HS-27A (cell line): ENCODE measurements at places on chromosomes 7 and 10.

GRCh38 chr10:17418249-17418648 lies 36.1 kb downstream of the ST8SIA6 start:
- DNase-seq, result no peak

GRCh38 chr7:55028011-55028410 lies 9.2 kb downstream of the EGFR start:
- DNase-seq, result no peak

GRCh38 chr7:135375908-135376699 lies 133.8 kb downstream of the CNOT4 start:
- DNase-seq, result no peak

DNA sequence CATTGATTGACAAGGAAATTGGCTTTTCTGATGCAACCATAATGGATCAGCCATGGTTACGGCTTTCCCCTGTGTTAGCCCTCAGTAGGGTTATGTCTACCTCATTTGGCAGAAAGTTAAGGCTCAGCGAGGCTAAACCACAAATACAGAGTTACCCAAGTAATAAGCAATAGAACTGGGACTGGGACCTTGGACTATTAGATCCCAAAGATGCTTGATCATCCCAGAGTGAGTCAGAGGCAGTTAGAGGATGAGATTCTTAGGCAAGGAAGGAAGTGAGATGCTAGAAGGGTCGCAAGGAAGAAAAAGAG lies 401.4 kb downstream of the TNS3 start:
- DNase-seq, result no peak

GRCh38 chr10:133141144-133141957 lies 18.7 kb upstream of the KNDC1 start:
- no peak for DNase-seq

DNA sequence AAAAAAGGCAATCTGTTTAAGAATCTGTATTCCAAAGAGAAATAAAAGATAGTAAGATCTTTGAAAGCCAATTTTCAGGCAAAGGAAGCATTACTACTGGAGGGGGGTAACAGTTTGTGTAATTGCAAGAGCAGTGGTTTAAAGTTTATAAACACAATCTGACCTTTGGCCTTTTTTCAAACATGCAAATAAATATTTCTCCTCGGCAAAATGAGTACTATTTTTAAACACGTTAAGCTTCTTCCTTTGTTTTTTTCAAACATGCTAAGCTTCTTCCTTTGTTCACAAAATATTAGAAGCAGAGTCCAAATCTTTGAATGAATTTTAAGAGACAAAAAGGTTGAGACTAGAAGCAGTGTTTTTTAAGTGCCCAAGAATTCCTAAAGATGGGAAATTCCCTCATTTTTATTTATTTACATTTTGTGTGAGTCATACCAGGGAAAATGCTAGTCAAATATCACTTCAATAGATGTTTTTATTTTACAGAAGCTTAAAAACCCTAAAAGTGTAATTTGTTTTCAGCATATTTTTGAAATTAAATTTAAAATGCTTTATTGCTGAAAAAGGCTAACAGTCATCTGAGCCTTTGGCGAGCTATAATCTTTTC lies 229.3 kb downstream of the GPR37 start:
- DNase-seq, result no peak

GRCh38 chr7:82164813-82165212 lies 278.8 kb downstream of the CACNA2D1 start:
- DNase-seq, result peak; percentile 47

DNA sequence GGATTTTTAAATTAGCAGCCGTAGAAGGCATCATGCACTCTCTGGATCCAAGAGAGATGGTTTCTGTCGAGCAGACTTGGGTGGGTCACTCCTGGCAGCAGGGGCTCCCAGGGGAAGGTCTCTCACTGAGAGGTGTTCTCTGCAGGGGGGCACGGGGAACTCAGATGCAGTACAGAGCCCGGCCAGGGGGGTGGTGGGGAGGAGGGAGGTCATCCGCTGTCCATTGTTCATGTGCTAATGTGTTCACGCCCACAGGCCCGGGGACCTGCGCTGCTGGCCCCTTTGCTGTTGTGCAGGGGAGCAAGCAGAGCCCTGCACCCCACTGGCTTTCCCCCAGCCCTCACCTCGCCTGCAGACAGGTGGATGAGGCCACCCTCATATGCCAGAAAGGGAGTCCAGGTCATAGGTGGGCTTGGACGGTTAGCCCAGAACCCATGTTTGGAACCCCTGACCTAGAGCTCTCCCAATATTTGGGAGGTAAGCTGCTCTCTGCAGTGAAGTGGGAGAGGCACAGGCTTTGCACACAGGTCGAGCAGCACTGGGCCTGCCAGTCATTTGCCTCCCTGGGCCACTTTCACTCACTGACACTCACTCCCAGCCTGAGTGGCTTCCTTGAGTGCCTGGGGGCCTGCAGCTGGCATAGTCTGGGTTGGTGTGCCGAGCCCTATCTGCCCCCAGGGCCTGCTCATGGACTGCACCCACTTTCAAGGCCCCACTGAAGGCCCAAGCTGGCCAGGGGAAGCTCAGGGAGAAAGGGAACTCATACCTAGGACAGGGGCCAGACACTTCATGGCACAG lies 12.6 kb upstream of the TBRG4 start:
- DNase-seq, result no peak

DNA sequence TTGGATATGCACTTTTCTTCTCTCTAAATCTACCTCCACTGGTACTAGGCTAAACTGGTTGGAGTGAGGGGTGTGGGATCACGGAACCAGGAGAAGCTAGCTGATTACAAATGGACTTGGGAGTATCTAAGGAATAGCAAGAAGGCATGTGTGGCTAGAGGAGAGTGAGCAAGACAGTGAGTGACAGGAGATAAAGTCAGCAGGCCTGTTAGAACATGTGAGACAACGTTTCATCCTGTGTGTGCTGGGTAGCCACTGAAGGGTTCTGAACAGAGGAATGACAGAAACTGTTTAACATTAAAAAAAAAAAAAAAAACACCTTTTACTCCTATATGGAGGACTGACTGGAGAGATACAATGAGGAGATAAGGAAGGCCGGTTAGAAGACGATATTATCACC lies 51.7 kb downstream of the ZNF438 start:
- DNase-seq, result no peak

- no peak for DNase-seq
Measured at GRCh38 chr7:156523447-156524048, 117.0 kb upstream of the RNF32 start.

DNA sequence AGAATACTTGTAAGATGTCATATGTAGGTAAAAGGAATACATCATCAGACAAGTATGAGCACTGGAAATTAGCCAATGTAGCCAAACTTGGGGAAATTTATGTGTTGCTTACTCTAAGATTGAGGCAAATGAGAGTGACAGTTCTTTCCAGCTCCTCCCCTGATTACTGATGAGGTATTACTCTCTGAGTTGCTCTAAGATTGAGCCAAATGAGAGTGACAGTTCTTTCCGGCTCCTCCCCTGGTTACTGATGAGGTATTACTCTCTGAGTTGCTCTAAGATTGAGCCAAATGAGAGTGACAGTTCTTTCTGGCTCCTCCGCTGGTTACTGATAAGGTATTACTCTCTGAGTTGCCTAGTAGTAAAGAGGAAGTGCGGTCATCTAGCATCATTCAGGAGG lies 435.8 kb downstream of the NRG3 start:
- DNase-seq, result no peak

GRCh38 chr10:125137601-125138438 lies 22.5 kb downstream of the CTBP2 start:
- no peak for DNase-seq

- DNase-seq, result peak; percentile 95
Measured at GRCh38 chr10:46525177-46525823, 31.2 kb downstream of the GPRIN2 start.

DNA sequence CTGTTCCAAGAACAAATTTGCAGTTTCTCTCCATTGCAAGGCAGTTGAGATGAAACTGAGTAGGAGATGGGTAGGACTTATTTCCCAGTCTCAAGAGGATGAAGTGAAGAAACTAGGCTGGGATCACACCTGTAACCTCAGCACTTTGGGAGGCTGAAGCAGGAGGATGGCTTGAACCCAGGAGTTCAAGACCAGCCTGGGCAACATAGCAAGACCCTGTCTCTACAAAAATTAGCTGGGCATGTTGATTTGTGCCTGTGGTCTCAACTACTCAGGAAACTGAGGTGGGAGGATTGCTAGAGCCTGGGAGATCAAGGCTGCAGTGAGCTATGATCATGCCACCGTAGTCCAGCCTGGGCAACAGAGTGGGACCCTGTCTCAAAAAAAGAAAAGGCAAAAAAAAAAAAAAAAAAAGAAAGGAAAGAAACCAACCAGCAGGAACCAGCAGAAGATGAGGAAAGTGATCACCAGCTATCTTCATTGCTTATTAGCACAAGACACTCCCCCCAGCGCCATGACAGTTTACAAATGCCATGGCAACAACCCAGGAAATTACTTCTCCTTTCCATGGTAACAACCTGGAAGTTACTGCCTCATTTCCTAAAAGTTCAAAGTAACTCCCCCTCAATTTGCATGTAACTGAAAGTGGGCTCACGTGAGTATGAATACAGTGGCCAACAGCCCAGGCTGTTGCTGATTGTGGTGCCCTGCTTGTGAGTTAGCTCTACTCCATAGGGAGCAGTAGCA lies 18.3 kb upstream of the ST8SIA6 start:
- no peak for DNase-seq

DNA sequence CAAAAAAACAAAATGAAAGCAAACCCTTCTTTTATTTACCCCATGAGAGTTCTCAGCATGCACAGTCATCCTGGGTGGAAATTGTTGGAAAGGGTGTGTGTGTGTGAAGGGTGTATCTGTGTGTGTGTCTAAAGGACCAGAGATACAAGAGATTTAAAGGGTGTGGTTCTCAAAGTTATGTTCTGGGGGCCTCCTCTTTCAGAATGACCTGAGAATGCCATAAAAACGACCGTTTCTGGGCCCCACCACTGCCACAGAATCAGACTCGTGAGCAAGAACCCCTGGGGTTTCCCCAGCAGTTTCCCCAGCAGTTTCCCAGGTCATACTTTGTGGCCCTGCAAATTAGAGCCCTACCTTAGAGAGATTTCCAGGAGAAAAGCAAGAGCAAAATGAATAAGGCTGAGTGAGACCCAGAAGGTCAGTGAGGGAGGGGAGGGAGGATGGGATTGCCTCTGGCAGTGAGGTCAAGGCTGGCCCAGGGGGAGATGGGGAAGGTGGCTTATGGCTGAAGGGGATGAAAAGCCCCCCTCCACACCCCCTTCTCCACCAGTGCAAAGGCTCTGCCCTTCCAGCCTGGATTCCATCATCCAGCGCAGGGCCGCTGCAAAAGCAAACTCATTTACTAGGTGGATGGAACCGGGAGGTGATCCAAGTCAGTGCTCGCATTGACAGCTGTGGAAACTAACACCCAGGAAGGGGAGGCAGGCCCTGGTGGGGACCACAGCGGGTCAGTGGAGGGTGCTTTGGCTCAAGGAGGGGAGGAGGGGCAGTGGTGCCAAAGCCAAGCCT lies 10.2 kb downstream of the PYROXD2 start:
- no peak for DNase-seq

- no peak for DNase-seq
Measured at GRCh38 chr7:95631527-95631926, 35.2 kb upstream of the PDK4 start.

- no peak for DNase-seq
Measured at GRCh38 chr7:140595468-140596092, 45.0 kb downstream of the DENND2A start.

GRCh38 chr7:115932880-115933279 lies 97.7 kb downstream of the TFEC start:
- no peak for DNase-seq

- DNase-seq, result no peak
Measured at GRCh38 chr7:71754828-71755227, 622.9 kb downstream of the GALNT17 start.

GRCh38 chr7:32519763-32520162 lies 24.5 kb downstream of the AVL9 start:
- DNase-seq, result no peak

GRCh38 chr10:112843623-112844022 lies 106.4 kb upstream of the TCF7L2 start:
- no peak for DNase-seq

DNA sequence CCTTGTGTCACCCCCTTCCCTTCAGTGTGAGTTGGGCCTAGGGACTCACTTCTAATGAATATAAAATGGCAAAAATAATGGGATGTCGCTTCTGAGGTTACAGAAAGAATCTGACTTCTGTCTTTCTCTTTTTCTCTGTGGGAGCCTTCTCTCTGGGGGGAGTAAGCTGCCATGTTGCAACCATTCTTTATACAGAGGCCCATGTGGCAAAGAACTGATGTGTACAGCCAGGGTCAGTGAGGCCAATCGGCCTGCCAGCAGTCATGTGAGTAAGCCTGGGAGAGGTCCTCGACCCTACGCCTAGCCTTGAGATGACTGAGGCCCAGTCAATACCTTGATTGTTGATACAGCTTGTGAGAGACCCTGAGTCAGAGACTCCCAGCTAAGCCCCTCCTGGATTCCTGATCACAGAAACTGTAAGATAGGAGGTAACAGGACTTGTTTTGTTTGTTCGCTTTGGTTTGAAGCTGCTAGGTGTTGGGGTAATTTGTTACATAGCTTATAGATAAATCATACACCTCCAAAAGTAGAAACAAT lies 1.7 kb downstream of the TCAF1 start:
- no peak for DNase-seq

GRCh38 chr10:115849197-115849596 lies 423.8 kb downstream of the GFRA1 start:
- no peak for DNase-seq

- DNase-seq, result no peak
Measured at GRCh38 chr7:88310956-88311674, 4.4 kb upstream of the STEAP4 start.

- no peak for DNase-seq
Measured at GRCh38 chr10:129771991-129772431, 192.1 kb downstream of the EBF3 start.

GRCh38 chr7:149188637-149189259 lies 6.6 kb upstream of the ZNF282 start:
- no peak for DNase-seq

DNA sequence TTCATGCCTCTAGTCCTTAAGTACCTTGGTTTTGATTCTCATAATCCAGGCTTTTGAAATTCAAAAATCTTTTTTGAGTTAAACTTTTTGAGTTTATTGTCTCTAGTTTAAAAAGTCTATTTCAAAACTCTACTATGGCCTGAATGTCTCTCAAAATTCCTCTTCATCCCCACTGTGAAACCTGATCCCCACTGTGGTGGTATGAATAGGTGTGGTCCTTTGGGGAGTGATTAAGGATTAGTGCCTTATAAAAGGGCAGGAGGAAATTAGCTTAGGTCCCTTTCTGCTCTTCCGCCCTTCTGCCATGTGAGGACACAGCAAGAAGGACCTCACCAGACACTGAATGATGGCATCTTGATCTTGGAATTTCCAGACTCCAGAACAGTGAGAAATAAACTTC lies 44.1 kb upstream of the JAZF1 start:
- DNase-seq, result no peak

- no peak for DNase-seq
Measured at GRCh38 chr10:70412356-70412755, 8.4 kb downstream of the EIF4EBP2 start.

DNA sequence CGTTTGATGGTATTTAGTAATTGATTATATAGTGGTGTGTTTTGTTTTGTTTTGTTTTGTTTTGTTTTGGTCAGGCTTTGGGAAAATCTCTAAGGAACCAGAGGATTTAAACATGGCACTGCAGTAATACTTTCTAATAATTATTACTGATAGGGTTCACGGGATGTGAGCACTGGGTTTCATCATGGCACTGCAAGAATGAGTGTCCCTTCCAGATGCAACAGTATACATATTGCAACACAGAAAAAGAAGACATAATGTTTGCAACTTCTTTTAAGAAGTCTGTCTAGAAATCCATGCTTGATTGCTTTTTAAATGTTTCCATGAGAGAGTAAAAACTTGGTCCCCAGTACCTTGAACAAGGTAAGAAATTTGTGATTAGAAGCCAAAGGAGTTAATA lies 2.2 kb upstream of the CDCA7L start:
- DNase-seq, result no peak
